Fibroblast of lung (primary cell): ENCODE measurements at places on chromosomes 6 and 20. TPM values are rescaled to one million over a fixed set of nuclear protein-coding genes. Genes with fewer than 3 reads are reported as not detected.

Gene OPN5
- not detected in 2 replicates for total RNA-seq

Gene POPDC3
- 6.7 and 14.2 TPM in 2 replicates for total RNA-seq

Gene TREM1
- total RNA-seq: 0.26 TPM in 1 of 2 replicates, not detected in the other

Gene LSM2
- total RNA-seq: 23.1 and 24.3 TPM in 2 replicates

Gene METTL24
- 2.6 TPM in 2 replicates for total RNA-seq

Gene DDX43
- total RNA-seq: 2.0 and 3.1 TPM in 2 replicates

Gene GMEB2
- 7.4 and 10.9 TPM in 2 replicates for total RNA-seq

Gene NR2E1
- total RNA-seq: not detected in 2 replicates

Gene DUSP22
- 12.1 and 13.7 TPM in 2 replicates for total RNA-seq

GRCh38 chr6:42025845-42026243 lies 24.5 kb upstream of the TAF8 start:
- H3K36me3 ChIP-seq: no peaks in the 10 kb centered on the region
- no peak overlapping the region for H3K4me3 ChIP-seq
- H3K4me1 ChIP-seq: no peaks in the 10 kb centered on the region
- H3K27me3 ChIP-seq: no peaks in the 10 kb centered on the region
- DNase-seq: no peak

- H3K4me1 ChIP-seq: peaks cover 11% of the 10 kb centered on the region
- no peaks in the 10 kb centered on the region for H3K36me3 ChIP-seq
- peak overlapping the region; percentile 51 for H3K27ac ChIP-seq
- peak; percentile 85 for DNase-seq
- no peaks in the 10 kb centered on the region for H3K27me3 ChIP-seq
These were observed 49.2 kb downstream of the FYN start for GRCh38 chr6:111823831-111824607.

GRCh38 chr6:132961122-132961521 lies 146.8 kb downstream of the RPS12 start:
- peak; percentile 88 for DNase-seq
- H3K4me3 ChIP-seq: no peak overlapping the region
- H3K4me1 ChIP-seq: no peaks in the 10 kb centered on the region
- no peaks in the 10 kb centered on the region for H3K36me3 ChIP-seq
- no peak overlapping the region for H3K27ac ChIP-seq

GRCh38 chr6:104625536-104625935 lies 234.2 kb downstream of the HACE1 start:
- peak; percentile 67 for DNase-seq
- H3K27me3 ChIP-seq: no peaks in the 10 kb centered on the region
- no peaks in the 10 kb centered on the region for H3K36me3 ChIP-seq
- H3K4me3 ChIP-seq: no peak overlapping the region
- no peaks in the 10 kb centered on the region for H3K4me1 ChIP-seq
- H3K27ac ChIP-seq: no peak overlapping the region

GRCh38 chr6:150627585-150628025 lies 27.9 kb downstream of the PLEKHG1 start:
- no peak overlapping the region for H3K27ac ChIP-seq
- H3K36me3 ChIP-seq: no peaks in the 10 kb centered on the region
- no peak for DNase-seq

DNA sequence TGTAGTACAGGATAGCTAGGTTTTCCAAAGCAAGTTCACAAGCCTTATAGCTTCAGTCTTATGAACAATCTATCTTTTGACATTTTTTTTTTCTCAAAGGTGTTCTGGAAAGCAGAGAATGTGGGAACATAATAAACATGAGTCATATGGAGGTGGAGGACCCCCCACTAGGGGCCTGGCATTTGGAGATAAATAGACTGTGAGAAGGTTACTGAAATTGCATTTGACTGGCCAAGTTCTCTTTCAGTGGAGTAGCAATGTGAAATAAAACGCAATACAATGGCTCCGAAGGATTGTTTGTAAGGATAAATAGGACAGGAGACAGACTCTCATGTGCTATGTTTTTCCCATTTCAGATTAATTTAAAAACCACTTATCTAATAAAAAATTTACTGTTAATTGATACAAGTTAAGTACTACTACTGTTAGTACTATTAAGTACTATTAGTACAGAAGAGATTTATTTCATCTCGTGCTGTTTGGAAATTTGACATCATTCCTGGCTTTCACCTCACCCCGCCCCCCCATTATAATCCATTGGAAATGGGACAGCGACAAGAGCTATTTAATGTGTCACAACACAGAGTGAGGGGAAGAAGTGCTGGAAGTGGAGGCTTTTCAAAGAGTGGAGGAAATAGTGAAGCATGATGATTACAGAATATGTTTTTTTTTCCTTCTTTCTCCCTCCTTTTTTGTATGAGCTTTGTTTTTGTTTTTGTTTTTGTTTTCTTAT lies 122.6 kb upstream of the ID4 start:
- no peaks in the 10 kb centered on the region for H3K4me1 ChIP-seq
- H3K36me3 ChIP-seq: no peaks in the 10 kb centered on the region
- no peak overlapping the region for H3K4me3 ChIP-seq
- H3K27ac ChIP-seq: no peak overlapping the region
- peak; percentile 34 for DNase-seq

DNA sequence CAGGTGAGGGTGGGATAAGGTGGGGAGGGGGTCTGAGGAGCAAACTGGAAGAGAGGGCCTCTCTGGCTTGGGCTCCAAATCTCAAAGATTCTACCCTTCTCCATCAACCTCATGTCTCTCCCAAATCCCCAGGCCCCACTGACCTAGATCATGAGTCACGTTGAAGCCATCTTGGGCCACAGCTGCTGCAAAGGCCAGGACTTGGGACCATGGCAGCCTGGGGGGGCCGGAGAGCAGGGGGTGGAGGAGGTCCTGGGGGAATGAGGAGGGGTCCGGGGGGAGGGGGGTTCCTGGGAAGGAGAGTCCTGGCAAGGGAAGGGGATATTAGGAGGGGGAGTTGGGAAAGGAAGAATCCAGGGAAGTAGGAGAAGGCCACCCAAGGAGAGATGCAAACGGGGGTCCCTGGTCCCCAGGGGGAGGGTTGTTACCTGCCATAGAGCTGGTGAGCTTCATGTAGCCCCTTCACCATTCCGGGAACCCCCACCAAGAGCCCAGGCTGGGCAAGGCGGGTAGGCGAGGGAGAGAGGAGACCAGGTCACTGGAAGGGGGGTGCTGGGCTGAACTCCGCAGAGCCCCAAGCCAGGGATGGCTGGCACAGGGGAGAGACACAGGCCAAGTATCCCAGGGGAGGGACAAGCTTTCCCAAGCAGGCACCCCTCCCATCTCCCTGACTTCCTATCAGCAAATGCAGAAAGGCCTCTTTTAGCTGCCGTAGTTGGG lies 12.7 kb downstream of the GGT7 start:
- no peak for DNase-seq
- H3K4me1 ChIP-seq: no peaks in the 10 kb centered on the region
- H3K27ac ChIP-seq: no peak overlapping the region
- H3K36me3 ChIP-seq: peaks cover 7% of the 10 kb centered on the region
- no peak overlapping the region for H3K4me3 ChIP-seq

DNA sequence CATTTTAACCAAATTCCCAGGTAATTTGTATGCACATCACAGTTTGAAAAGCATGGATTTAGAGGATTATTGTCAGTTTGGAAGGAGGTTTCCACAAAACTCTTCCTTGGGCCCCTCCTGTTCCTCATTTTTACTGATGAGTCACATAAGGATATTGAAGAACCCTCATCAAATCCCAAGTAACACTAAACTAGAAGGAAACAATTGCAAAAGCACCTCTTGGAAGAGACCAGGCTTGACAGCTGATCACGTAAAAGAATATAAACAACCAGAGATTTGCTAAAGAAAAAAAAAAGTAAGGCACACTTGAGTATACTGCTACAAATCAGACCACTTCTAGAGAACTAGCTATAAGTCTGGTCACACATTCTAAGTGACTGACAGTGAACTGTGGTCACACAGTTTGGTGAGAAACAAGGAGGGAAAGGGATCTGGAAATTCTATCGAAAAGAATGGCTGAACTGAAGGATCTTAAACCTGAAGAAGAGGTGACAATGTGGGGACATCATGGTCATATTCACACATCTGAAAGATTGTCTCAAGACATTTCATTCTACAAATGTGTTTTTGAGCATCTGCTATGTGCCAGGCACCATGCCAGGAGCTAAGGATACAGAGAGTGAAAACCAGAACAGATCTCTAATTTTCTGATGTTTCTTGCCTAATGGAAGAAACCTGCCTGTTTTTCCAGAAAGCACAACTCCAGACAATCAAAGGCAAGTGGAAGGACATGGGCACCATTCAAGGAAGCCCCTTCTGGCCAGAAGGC lies 24.1 kb downstream of the ZHX3 start:
- no peak overlapping the region for H3K4me3 ChIP-seq
- no peak overlapping the region for H3K27ac ChIP-seq
- H3K4me1 ChIP-seq: peaks cover 4% of the 10 kb centered on the region
- no peaks in the 10 kb centered on the region for H3K27me3 ChIP-seq
- no peak for DNase-seq

GRCh38 chr6:94597487-94597886 lies 979.8 kb upstream of the MANEA start:
- no peak overlapping the region for H3K4me3 ChIP-seq
- DNase-seq: no peak
- no peaks in the 10 kb centered on the region for H3K4me1 ChIP-seq
- no peaks in the 10 kb centered on the region for H3K27me3 ChIP-seq
- no peak overlapping the region for H3K27ac ChIP-seq

- H3K36me3 ChIP-seq: no peaks in the 10 kb centered on the region
- no peak for DNase-seq
- peaks cover 3% of the 10 kb centered on the region for H3K4me1 ChIP-seq
- H3K27me3 ChIP-seq: no peaks in the 10 kb centered on the region
- H3K4me3 ChIP-seq: no peak overlapping the region
These were observed 104.1 kb downstream of the PRIM2 start for GRCh38 chr6:57421503-57421902.

GRCh38 chr6:116667623-116668022 lies 943 bp downstream of the ZUP1 start:
- H3K27ac ChIP-seq: peak overlapping the region; percentile 85
- no peaks in the 10 kb centered on the region for H3K36me3 ChIP-seq
- H3K4me1 ChIP-seq: peaks cover 2% of the 10 kb centered on the region
- peak overlapping the region; percentile 77 for H3K4me3 ChIP-seq
- DNase-seq: no peak

- no peak overlapping the region for H3K27ac ChIP-seq
- no peak overlapping the region for H3K4me3 ChIP-seq
- no peaks in the 10 kb centered on the region for H3K36me3 ChIP-seq
- DNase-seq: peak; percentile 39
- H3K27me3 ChIP-seq: no peaks in the 10 kb centered on the region
These were observed 91.0 kb upstream of the MCHR2 start for GRCh38 chr6:100084991-100085364.

GRCh38 chr20:35511814-35512420 lies 17.5 kb downstream of the C20orf173 start:
- peaks cover 7% of the 10 kb centered on the region for H3K36me3 ChIP-seq
- no peaks in the 10 kb centered on the region for H3K27me3 ChIP-seq
- H3K4me3 ChIP-seq: no peak overlapping the region
- H3K27ac ChIP-seq: no peak overlapping the region
- H3K4me1 ChIP-seq: peaks cover 10% of the 10 kb centered on the region

GRCh38 chr6:87049779-87050178 lies 45.1 kb downstream of the CGA start:
- no peaks in the 10 kb centered on the region for H3K4me1 ChIP-seq
- no peak overlapping the region for H3K4me3 ChIP-seq
- DNase-seq: no peak
- H3K27me3 ChIP-seq: no peaks in the 10 kb centered on the region
- H3K27ac ChIP-seq: no peak overlapping the region

DNA sequence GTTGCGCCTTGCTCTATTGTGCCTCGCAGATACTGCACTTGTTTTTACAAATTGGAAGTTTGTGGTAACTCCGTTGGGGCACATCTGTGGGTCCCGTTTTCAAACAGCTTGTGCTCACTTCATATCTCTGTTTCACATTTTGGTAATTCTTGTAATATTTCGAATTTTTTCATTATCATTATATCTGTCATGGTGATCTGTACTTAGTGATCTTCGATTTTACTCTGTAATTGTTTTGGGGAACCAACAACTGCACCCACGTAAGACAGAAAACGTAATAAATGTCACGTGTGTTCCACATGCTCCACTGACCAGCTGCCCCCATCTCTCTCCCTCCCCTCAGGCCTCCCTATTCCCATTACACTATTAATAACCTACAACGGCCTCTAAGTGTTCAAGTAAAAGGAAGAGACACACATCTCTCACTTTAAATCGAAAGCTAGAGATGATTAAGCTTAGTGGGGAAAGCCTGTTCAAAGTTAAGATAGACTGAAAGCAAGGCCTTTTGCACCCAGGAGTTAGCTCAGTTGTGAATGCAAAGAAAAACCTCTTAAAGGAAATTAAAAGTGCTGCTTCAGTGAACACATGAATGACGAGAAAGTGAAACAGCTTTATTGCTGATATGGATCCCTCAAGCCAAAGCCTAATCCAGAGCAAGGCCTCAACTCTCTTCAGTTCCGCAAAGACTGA lies 26.9 kb downstream of the TTLL2 start:
- no peaks in the 10 kb centered on the region for H3K4me1 ChIP-seq
- no peaks in the 10 kb centered on the region for H3K27me3 ChIP-seq
- DNase-seq: no peak
- H3K4me3 ChIP-seq: no peak overlapping the region
- no peaks in the 10 kb centered on the region for H3K36me3 ChIP-seq

DNA sequence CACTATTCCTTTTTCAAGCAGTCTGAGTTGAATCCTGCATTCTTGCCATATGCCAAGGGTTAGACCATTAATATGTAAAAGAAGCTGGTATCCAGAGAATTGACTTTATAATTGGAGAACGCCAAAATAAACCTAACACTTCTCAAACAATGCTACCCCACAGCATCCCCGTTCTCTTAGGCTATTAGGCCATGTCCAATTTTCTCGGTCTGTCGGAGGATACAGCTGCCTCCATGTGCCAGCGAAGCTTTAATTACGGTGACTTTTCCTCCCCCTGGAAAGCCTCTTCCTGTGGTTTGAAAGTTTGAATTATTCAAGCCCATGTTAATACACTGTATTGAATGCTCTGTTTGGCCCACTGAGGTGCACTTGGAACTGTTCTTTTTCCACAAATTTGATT lies 60.5 kb downstream of the HS3ST5 start:
- no peak for DNase-seq
- H3K4me1 ChIP-seq: no peaks in the 10 kb centered on the region
- no peaks in the 10 kb centered on the region for H3K27me3 ChIP-seq

GRCh38 chr6:32603888-32604287 lies 14.2 kb upstream of the HLA-DRB1 start:
- H3K27ac ChIP-seq: no peak overlapping the region
- no peaks in the 10 kb centered on the region for H3K36me3 ChIP-seq
- H3K4me3 ChIP-seq: no peak overlapping the region
- no peak for DNase-seq

- H3K4me3 ChIP-seq: no peak overlapping the region
- H3K27me3 ChIP-seq: no peaks in the 10 kb centered on the region
- H3K4me1 ChIP-seq: no peaks in the 10 kb centered on the region
- no peaks in the 10 kb centered on the region for H3K36me3 ChIP-seq
These were observed 153.8 kb downstream of the RIMS1 start for GRCh38 chr6:72040111-72040510.
